ENCODE measurements at places on chromosomes 5 and 9.

DNA sequence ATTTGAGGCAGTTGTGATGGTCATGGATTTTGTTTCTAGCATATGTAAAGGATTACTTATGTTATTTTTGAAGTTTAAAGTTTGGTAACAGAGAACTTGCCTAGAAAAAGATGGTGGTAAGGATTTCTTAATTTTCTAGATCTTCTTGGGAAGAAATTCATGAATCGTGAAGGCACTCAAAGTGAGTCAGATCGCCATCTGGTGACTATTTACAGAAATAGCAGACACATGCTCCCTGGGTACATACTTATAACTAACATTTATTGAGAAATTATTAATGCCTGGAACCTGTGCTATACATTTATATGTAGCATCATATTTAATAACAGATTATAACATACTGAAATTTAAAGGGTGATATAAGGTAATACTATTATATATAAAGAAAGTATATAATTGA, 299.7 kb downstream of the IZUMO3 start:
- DNase-seq = peak; percentile 40

GRCh38 chr5:179488975-179489374, 61.4 kb upstream of the RUFY1 start:
- no peak for DNase-seq

- no peak for DNase-seq
Measured at GRCh38 chr9:124290743-124291554, 33.2 kb downstream of the NEK6 start.

DNA sequence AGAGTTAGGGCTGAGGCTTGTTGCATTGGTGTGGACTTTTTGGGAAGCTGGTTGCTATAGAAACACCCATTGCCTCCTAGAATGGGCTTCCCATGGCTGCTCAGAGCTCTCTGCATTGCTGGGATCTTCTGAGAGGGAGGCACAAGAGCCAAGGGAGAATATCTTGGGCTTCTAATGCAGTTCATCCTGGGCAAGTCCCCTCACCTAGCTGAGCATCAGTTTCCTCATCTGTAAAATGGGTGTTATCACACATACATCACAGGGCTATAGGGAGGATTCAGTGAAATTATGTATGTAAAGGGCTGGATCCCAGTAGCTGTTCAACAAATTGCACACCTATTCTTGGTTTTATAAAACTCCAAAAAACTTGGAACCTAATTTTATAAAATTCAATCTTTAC, 106.1 kb upstream of the ALDH1B1 start:
- no peak for DNase-seq

DNA sequence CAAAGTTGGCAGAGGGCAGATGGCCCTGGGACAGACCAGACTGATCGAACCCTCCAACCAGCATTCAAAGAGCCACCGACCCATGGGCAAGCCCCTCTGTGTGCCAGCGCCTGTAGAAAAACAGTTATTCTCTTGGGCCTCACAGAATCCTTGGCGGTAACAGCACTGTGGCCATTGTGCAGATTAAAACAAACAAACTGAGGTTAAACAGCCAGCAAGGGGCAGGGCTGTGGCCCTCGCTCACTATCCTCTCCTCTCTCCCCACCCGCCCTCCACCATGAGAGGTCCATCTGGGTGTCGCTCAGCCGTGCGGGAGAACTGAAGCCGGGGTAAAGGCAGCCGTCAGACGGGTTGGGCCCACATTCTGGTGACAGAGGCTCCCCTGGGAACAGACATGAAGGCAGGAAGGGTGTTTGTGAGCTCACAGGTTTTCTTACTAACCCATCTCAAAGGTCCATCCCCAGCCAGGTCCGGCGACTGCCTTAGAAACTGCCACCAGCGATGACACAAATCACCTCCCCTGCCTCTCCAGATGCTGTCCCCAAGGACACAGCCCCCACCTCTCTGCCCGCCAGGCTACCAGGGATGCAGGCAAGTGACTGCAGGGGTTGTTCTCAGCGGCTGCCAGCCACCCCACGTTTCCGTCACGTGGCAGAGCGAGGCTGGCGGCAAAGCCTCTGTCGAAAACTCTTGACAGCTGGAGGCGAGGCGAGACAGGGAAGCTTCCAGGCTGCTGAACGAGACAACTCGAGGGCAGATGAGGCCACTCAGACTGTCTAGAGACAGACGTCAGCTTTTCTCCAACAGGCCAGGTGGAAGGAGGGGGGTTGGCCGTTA, 75.8 kb upstream of the SARDH start:
- DNase-seq = no peak

DNA sequence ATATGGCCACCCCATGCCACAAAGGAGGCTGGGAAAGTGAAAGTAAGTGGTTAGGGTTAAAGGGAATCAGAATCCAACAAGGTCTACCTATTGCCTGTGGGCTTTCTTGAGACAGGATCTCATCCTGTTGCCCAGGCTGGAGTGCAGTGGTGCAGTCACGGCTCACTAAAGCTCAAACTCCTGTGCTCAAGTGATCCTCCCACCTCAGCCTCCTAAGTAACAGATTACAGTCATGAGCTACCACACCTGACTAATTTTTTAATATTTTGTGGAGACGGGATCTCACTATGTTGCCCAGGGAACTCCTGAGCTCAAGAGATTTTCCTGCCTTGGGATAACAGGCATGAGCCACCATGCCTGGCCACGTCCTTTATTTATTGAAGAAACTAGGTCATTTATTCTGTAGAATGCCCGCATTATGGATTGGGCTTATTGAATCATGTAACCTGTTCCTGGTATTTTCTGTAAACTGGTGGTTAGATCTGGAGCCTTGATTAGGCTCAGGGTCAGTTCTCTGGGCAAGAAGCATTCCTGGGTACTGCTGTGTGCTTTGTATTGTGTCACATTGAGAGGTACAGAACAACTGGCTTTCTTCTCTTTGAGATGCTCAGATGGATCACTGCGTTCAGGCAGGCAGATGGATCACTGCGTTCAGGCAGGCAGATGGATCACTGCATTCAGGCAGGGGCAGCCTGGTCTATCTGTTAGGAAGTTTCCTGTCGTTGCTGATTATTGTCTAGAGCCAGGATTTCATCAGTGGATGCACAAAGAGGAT, 41.6 kb downstream of the ERGIC1 start:
- DNase-seq = no peak

GRCh38 chr9:127754099-127755060, 19.3 kb upstream of the TOR2A start:
- peak; percentile 28 for DNase-seq

GRCh38 chr5:121462441-121462840, 389.2 kb upstream of the FTMT start:
- no peak for DNase-seq

- no peak for DNase-seq
Measured at GRCh38 chr9:97980918-97981845, 2.0 kb upstream of the ANP32B start.

GRCh38 chr5:123144096-123144495, 55.1 kb downstream of the PRDM6 start:
- no peak for DNase-seq

- no peak for DNase-seq
Measured at GRCh38 chr9:2809692-2810419, 34.0 kb downstream of the PUM3 start.

DNA sequence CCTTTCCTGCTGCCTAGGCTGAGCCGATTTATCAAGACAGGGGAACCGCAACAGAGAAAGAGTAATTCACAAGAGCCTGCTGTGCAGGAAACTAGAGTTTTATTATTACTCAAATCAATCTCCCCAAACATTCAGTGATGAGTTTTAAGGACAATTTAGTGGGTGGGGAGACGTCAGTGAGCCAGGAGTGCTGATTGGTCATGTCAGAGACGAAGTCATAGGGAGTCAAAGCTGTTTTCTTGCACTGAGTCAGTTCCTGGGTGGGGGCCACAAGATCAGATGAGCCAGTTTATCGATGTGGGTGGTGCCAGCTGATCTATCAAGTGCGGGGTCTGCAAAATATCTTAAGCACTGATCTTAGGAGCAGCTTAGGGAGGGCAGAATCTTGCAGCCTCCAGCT, 19.0 kb downstream of the SNX24 start:
- DNase-seq = no peak

- DNase-seq = peak; percentile 97
Measured at GRCh38 chr5:124649491-124650146, 96.8 kb downstream of the ZNF608 start.

GRCh38 chr9:134401391-134401790, 75.1 kb downstream of the RXRA start:
- no peak for DNase-seq

DNA sequence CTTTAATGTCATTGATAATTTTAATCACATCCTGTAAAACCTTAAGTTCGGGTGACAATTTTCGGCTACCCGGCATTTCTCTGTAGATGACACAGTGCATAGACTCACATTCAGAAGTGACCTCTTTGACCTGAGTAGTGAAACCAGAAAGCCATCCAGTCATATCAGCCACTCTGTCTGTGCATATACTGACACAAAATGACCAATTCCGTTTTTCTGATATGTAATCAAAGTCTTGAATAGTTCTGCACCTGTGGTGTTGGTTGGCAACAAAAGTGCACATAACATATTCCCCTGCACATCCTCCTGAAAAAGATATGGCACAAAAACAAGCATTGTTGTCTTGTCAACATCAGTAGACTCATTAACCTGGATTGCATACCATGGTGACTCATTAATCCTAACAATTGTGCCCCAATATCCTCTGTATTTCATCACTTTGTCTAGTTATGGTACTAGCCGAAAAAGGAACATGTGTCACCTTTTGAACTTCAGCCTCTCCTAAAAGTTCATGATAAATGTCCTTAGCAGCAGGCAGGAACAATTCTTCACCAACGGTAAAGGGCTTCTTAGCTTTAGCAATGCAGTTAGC, 4.6 kb upstream of the HNRNPA0 start:
- no peak for DNase-seq

GRCh38 chr5:170225326-170226128, 7.3 kb upstream of the C5orf58 start:
- peak; percentile 6 for DNase-seq

GRCh38 chr9:113566712-113567071, 103.2 kb downstream of the RGS3 start:
- no peak for DNase-seq

- no peak for DNase-seq
Measured at GRCh38 chr9:94918038-94918753, 191.7 kb downstream of the AOPEP start.

DNA sequence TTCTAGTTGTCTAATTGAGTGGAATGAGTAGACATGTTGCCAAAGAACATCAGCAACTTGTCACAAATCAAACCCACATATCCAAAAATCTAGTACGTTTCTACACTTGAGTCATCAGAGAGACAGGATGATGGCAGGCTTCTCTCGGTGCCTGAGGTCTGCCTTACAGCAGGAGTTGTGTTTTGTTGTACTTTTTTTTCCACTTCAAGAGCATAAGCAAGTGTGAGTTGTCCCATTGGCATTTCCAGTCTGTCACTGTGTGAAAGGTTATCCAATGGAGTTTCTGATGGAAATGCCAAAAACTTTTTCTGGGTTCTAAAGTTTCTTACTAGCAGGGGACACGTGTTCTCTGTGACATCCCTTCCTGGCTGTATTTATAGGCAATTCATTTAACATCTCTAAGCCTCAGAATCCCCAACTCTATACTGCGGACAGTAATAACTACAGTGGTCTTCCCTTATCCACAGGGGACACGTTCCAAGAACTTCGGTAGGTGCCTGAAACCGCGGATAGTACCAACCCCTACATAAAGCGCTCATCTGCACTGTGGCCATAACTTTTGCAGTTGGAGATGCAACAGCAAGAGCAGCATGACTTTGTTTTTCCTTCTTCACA, 246.5 kb downstream of the SYK start:
- DNase-seq = no peak

Measured in NCI-H2081 (cell line).